EH (cell line): ENCODE measurements at places on chromosomes 12 and 14.

DNA sequence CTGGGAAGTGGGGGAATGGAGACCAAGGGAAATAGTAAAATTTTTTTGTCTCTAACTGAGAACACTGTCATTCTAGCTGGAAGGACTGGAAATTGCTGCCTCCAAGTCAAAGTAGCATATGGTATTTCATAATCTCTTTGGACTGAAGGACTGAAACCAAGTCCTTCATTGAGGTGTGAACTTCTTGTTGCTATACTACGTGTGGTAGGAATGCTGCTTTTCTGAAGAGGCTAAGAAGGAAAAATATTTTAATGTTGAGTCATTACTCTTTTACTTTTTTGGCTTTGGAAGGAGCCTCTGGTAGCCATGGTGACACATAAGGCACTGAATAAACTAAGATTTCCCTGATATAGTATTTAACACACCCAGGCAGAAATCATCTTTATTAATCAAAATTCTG is 465.4 kb downstream of the NPAS3 start:
- DNase-seq = peak; percentile 67

GRCh38 chr12:119389687-119390086 is 55.2 kb downstream of the CCDC60 start:
- no peak for DNase-seq

- no peak for DNase-seq
These were observed 452 bp downstream of the INHBE start for GRCh38 chr12:57455374-57456144.

DNA sequence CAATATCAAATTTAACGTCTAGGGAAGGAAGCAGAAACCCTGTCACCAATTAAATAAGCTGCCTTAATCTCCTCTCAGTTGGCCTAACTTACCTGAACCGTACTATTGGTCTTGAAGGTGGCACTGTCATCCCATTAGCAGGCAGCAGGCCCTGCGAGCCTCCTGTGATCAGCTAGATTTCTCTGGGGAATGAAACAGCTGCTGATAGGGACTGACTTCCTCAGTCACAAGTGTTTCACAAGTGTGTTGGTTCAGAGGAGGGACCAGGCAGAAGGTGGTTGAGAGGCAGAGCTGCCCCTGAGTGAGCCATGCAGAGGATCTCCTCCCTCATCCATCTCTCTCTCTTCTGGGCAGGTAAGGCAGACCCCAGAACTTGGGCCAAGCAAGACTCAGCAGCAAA is 166.8 kb downstream of the DAD1 start:
- DNase-seq = no peak

DNA sequence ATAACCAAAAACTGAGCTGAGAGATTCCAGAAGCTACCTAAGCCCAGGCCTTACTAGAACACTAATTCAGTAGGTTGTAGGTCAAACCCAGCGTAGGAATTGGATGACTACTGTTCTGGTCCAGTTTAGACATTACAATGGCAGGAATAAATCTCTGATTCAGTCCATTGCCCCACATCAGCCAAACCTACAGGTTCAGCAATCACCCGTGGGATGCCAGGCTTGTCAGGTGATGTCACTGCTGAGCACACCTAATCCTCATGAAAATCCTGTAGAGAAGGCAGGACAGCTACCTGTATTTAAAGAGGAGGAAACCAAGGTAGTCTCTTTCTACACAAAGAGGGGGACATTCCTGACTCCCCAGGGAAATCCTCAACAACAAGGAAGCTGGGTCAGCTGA is 63.7 kb downstream of the RFX4 start:
- DNase-seq = no peak

DNA sequence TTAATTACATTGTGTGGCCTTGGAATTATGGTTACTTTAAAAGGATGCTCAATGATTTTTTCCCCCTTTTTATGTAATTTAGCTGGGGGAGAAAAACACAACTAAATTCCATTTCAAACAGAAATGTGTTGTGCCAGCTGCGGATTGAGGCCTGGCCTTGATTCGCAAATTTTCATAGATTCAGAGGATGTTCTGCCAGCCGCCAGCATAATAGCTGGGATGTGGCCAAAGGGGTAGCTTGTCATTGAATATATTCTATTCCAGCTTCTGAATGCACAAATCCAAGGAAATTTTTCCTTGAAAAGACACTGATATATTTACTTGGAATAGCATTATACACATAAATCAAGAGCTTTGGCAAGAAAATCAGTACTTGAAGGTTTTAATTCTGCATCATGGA is 43.7 kb downstream of the TRHDE start:
- DNase-seq = no peak

DNA sequence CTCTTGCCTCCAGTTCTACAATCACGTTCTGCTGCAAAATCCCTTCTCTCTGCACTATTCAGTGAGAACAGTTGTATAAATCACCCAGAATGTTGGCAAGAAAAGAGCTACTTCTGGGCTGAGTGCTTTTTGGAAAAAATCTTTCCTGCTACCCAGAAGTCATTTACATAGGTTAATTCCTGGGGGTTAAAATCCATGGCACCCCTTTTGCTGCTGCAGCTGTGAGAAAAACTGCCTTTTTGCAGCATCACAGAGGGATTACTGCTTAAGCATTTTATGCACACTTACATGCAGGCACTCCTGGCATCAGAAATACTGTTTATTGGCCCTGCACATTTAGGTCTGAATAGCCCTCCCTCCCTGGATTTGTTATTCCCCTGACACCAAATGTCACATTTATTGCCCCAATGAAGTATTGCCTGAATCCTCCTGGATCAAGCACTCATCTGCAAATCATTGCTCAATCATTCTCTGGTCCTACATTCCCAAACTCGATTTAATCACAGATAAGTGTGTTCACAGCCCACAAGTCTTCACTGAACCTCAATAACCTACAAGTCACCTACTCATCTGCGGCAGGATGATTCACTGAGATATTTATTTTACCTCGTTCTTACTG is 43.1 kb upstream of the CCDC196 start:
- DNase-seq = no peak

DNA sequence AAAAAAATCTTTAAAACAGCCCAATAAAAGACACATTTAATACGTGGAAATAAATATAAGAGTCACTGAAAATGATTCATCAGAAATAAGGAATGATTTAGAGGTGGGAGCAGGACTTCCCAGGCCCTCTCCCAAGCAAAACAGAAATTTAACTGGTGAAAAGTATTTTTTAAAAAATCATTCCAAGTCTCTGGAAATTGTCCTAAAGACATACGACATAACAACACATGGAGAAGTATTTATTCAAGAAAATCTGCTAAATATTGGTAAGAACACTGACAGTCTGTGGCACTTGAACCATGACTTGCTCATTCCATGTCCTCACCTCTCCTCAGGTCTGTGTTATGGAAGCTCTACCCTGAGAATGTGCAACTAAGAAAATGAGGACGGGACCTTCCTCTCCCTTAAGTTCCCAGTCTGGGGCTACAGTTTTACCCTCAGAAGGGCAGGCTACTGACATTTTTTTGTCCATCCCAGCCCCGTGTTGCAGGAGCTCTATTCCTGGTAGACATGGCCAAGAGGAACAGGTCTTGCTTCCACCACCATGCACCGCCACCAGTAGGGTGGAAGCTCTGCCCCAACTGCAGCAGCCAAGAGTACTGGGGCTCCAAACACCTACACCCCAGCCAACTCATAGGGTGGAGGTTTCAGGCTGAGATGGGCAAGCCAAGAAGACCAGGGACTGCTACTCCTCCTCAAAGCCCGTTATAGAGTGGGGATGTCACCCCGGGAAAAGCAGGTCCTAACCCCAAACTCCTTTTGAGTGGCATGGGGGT is 193.0 kb downstream of the CRADD start:
- DNase-seq = peak; percentile 51

GRCh38 chr12:47729233-47729632 is 3.9 kb upstream of the ENDOU start:
- DNase-seq = peak; percentile 86

GRCh38 chr14:96817750-96818666 is 20.8 kb downstream of the VRK1 start:
- no peak for DNase-seq

GRCh38 chr14:101347893-101348777 is 213.2 kb upstream of the DIO3 start:
- no peak for DNase-seq

GRCh38 chr14:61668282-61668681 is 27.0 kb upstream of the HIF1A start:
- DNase-seq = no peak

DNA sequence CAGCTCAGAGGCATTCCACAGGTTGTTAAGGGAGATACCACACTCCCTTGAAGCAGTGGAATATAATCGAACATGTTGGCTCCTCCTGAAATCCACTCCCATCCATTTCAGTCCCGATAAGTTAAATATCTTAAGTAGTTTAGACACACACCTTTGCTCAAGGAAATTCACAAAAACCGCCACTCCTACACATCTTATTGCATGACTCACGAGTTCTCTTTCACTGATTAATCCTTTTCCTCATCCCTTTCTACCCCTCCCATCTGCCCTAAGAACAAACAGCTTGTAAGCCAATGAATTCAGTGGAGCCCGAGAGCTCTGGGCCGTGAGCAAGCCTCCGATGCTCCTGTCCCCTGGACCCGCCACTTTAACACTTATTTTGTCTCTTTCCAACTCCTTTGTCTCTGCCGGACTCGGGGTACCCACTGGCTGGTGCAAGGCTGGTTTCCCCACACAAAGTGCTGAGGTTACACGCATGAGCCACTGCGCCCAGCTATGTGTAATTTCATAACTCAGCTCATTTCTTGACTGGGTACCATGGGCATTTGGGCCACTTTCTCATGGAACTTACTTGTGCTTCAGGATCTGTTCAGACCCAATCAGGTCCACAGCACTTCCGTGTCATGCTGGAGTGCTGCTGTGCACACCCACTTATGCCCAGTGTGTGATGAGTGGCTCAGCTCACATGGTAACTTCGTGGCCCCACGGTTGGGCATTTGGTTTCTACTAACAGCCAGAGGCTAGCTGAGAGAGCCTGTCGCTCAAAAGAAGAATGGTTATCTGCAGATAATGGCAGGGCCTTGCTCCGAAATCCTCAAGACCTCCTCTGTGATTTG is 171.8 kb upstream of the ALG10B start:
- DNase-seq = no peak

DNA sequence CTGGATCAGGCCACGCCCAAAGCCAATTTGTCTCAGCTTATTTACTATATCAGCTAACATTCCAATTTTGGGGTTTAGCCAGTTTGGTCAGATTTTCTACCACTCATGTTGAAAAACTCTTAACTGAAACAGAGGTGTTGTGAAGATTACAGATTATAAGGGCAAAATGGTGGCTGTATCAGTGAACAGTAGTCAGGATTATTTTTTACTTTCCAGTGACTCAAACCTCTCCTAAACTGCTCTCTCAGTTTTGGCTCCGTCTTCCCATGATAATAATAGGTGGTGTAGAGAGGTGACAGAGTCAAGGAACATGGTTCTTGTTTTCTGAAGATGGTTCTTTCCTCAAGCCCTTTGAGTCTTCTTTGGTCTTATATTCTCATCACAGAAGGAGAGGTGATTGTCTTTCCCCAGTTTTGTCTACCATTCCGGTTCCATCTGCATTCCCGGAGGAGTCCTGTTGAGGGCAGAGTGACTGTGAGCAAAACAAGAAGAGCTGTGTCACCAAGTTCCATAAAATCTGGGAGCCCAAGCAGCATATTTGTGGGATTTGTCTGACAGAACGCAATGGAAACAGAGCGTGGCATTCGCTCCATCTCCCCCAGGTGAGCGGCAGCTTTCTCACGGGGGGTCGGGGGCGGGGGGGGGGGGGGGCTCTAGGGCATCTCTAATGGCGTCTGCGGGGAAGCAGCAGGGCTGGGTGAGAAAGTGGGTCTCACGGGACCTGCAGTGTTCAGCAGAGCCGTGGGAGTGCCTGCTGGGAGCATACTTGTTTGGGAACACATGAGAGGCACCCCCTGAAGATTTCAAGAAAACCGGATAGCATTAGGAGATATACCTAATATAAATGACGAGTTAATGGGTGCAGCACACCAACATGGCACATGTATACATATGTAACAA is 59.1 kb downstream of the TBC1D30 start:
- no peak for DNase-seq

DNA sequence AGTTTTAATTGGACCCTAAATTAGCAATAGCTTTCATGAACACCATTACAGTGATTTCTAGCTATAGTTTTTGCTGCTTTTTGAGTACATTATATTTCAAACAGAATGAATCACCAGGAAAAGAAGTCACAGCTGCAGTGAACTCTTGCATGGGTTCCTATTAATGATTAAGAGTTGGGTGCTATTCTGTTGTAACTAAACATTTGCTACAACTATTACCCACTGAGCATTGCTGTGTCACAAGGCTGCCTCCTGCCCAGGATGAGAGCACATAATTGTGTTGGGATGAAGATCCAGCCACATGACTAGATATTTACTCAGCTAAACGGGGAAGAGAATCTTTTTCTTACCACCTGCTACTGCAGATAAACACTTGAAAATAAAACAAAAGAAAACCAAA is 152.7 kb downstream of the GXYLT1 start:
- no peak for DNase-seq

- DNase-seq = no peak
These were observed 129.7 kb upstream of the GRIP1 start for GRCh38 chr12:66808606-66809005.

GRCh38 chr12:54988402-54989054 is 4.0 kb upstream of the TESPA1 start:
- peak; percentile 37 for DNase-seq

DNA sequence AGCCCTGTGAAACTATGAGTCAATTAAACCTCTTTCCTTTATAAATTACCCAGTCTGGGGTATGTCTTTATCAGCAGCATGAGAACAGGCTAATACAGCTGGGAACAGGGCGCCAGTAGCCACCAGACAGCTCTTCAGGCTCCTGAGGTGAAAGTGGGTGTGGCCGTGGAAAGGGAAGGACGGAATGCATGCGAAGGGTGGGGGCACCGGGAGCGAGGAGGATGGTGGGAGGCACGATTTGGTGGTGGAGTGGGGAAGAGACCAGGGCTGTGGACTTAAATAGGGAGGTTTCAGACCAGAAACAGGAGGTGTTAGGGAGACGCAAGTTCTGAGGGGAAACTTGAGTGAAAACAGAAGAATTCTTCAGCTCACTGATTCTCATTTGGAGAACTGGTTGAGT is 44.1 kb upstream of the CHST11 start:
- no peak for DNase-seq

DNA sequence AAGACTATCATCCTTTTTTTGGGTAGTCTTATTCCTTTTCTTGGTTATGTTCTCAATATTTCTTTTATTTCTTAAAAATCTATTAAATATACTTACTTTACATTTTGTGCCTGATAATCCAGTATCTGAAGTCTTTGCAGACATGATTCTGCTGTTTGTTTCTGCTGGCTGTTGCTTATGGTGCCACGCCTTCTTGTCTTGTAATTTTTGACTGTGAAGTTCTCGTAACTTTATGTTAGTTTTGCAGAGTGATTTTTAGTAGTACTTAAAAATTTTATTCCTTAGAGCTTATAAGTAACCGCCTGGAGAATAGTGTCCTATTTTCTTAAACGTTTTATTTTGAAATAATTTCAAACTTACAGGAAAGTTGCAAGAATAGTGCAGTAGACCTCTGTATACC is 10.5 kb downstream of the FRS2 start:
- DNase-seq = no peak

DNA sequence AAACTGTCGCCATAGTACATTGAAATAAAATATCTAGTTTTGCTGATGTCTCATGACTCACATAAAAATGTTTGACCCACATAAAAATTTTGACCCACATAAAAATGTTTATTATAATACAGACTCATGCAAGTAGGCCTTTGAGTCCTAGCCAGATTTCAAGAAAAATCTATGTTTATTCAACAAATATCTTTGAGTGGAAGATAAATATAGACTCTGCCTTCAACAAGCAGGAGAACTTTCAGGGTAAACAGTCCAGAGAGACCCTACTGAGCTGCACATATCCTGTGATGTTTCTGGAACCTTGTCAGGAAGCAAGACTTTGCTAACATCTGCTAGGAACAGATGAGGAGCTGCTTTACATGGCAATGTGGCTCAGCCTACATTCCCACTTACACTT is 283.1 kb downstream of the MDGA2 start:
- DNase-seq = no peak
